ENCODE measurements at places on chromosomes 1 and 21. TPM values are rescaled to one million over a fixed set of nuclear protein-coding genes. Genes with fewer than 3 reads are reported as not detected.

KCND3 gene
- 5.5 TPM for polyA plus RNA-seq

PRKAA2 gene
- 1.8 TPM for polyA plus RNA-seq

FOXD3 gene
- polyA plus RNA-seq = 0.69 TPM

OXCT2 gene
- polyA plus RNA-seq = 78.8 TPM

SERPINC1 gene
- polyA plus RNA-seq = 0.75 TPM

TFAP2E gene
- polyA plus RNA-seq = 1.9 TPM

C4BPB gene
- polyA plus RNA-seq = 1.6 TPM

RIMS3 gene
- polyA plus RNA-seq = 8.3 TPM

AVPR1B gene
- not detected for polyA plus RNA-seq

FAM167B gene
- polyA plus RNA-seq = 1.6 TPM

Data from testis (tissue), 5 donors.